ENCODE measurements at places on chromosomes 3 and 15.

GRCh38 chr3:141081141-141081795 is 30.1 kb downstream of the SPSB4 start:
- DNase-seq: no peak

DNA sequence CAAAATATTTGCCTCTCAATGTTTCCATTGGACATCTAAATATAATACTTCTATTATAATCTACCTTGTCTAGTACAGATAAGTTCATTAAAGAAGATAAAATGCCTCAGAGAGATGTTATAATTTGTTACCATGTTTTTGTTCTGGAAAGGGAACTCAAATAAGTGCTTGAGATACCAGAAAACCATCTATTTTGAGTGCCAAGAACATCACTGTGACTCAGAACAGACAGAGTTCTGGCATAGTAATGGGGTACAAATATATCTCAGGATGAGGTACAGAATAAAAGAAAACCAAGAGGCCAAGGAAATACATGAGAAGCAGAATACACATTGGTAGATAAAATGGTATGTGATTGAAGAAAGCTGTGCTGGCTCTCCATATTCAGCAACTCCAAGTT is 58.9 kb downstream of the IMPG2 start:
- no peak for DNase-seq

GRCh38 chr3:106022913-106023312 is 154.1 kb upstream of the CBLB start:
- no peak for DNase-seq

- no peak for DNase-seq
Measured at GRCh38 chr3:58073301-58074108, 65.3 kb downstream of the FLNB start.

- DNase-seq: no peak
Measured at GRCh38 chr3:38608086-38608775, 41.3 kb downstream of the SCN5A start.

- DNase-seq: peak; percentile 74
Measured at GRCh38 chr3:23741036-23741706, 64.6 kb upstream of the UBE2E1 start.

DNA sequence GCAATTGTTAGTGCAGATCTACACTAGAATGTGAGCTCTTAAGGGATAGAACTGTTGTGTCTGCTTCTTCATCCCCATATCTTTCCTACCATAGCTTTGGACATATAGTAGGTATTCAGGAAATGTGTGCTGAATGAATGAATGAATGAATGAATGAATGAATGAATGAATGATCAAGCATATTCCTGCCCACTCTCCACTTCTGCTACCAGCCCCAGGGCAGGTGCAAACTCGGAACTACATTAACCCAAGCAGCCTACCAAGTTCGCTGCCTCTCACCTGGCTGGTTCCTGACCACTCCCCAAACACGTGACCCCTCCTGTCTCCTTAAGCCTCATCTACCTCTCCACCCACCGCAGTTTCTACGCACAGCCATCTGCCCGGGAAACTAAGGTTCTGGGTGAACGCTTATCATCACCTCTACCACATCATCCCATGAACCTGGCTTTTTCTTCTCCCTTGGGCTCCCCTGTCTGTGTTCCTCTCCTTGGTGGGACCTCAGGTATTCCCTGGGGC is 26.8 kb downstream of the PAQR5 start:
- no peak for DNase-seq

DNA sequence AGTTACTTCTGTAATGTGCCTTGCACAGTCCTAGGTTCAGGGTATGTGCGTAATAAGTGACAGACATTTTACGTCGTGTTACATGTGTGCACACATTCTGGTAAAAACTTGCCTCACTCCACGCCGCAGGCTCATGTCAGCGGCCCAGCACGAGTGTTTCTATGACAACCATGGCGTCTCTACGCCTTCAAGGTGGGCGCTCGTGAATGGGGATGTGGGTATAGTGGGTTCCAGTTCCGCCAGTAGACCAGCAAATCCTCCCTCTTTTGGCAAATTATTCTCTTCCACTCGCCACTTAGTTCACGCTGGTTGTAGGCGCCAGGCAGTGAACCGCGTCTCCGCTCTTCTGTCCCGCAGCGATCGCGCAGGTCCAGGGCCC is 40.3 kb downstream of the CHST14 start:
- no peak for DNase-seq

- no peak for DNase-seq
Measured at GRCh38 chr15:84887938-84888337, 3.5 kb downstream of the SLC28A1 start.

DNA sequence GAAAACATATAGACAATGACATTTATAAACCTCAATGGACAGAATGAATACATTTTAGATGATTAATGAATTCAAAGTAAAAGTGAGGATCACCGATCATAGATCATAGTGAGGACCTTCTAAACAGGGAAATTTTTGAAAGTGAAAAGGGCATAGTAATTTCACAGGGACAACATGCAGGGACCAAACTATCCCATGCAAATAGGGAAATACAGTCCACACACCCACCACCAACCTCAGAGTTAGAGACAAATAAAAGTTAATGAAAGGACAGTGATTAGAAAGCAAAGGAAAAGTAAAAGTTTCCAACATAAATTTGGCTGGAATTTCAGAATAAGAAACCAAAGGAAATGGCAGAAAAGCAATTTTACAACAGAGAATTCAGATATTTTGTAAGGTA is 15.4 kb upstream of the CHRNA7 start:
- DNase-seq: no peak

- no peak for DNase-seq
Measured at GRCh38 chr15:67108122-67108961, 42.9 kb downstream of the SMAD3 start.

DNA sequence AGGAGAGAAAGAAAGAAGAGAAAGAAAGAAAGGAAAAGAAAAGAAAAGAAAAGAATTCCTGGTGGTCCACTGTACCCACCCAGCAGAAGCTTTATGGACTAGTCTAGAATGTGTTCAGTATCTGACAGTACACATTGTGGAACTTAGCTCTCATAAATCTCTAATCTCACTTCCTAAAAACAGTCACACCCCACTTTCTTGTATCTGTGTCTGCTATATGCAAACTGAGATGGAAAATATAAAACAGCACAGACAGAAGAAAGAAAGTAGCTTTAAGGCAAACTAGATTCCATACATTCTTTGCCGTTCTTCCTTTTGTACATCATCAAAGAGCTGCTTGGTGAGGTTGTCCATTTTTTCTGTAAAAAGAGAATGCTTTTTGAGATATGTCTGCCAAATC is 41.1 kb upstream of the GNB5 start:
- no peak for DNase-seq

GRCh38 chr3:169244119-169244864 is 419.2 kb downstream of the MECOM start:
- no peak for DNase-seq

- DNase-seq: peak; percentile 15
Measured at GRCh38 chr3:39907981-39908380, 98.6 kb downstream of the MYRIP start.

GRCh38 chr3:125035217-125035616 is 20.6 kb downstream of the HEG1 start:
- no peak for DNase-seq

DNA sequence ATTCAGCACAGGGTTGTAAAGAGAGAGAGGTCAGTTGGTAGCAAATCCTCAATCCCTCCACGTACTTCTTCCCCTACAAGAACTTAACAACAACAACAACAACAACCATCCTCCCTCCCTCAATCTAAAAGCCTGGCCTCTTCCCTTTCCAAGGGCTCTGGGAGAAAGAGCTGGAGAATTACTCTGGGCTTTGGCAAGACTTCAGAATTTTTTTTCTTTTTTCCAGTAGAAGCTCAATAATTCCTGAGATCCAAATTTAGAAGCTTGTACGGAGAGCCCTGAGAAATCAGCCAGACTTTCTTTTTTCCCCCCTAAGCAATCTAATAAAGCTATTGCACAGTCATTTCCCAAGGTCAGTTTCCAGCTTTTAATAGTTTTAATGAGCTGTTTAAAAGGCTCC is 95.8 kb upstream of the CACNA2D3 start:
- DNase-seq: no peak

Data from DMS153 (cell line).